ENCODE measurements at places on chromosomes 2 and 18.

DNA sequence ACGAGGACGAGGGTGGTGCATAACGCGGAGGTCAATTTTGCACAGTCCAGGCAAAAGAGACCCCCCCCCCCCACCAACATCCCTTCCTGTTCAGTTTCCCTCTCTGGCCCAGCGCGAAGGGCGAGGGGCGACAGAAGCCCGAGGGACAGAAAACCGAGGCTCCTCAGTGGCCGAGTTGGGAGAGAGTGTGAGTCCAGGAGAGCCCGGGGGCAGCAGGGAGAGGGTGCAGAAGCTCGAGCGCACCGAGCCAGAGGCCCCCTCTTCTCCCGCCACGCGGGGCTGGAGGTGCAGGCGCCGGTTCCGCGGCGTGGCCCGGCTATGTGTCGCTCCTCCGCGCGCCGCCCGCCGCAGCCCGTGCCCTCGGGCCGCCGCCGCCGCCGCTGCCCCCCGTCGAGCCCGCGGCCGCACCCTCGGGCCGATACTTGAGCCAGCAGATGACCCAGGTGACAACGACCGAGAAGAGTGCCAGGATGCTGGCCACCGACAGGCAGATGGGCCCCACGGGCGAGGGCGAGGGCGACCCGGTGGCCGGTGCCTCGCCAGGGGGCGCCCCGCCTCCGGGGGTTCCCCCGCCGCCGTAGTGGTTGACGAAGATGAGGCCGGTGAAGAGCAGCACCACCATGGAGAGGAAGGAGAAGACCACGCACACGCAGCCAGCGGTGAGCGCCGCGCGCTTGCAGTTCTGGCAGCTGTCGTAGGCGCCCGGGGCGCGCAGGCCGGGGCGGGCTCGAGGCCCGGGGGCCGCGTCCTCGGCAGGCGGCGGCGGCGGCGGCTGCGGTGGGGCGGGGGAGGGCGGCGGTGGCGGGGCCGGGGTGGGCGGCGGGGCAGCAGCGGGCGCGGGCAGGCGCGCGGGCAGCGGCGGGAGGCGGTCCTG is 20.2 kb upstream of the PAX3 start:
- peak; percentile 72 for DNase-seq

- DNase-seq: no peak
Observed at GRCh38 chr18:35876243-35876642, 96.2 kb upstream of the RMP24 start.

GRCh38 chr2:233996000-233996399 is 54.5 kb upstream of the SPP2 start:
- DNase-seq: no peak

DNA sequence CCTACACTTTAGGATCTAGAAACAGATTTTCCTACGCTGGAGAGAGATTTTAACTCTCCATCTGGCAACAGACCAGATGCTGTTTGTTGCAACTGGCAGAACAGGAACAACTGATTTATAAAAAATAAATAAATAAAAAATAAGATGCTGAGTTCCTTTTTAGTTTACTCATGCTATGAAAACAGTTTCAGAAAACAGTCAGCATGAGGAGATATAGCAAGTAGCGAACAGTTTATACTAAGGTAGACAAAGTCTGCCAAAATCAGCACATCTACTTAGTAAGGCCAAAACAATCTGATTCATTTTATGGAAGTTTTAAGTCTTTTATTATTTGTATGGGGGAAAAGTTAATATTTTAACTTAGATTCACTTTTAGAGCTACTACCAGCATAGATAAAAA is 974.0 kb upstream of the CNTNAP5 start:
- DNase-seq: no peak
